ENCODE measurements at places on chromosomes 4 and X.

GRCh38 chrX:49165901-49166881 lies 3.6 kb downstream of the MAGIX start:
- peak; percentile 77 for DNase-seq

- DNase-seq, result no peak
These were observed 32.3 kb downstream of the HERC5 start for GRCh38 chr4:88489100-88489761.

DNA sequence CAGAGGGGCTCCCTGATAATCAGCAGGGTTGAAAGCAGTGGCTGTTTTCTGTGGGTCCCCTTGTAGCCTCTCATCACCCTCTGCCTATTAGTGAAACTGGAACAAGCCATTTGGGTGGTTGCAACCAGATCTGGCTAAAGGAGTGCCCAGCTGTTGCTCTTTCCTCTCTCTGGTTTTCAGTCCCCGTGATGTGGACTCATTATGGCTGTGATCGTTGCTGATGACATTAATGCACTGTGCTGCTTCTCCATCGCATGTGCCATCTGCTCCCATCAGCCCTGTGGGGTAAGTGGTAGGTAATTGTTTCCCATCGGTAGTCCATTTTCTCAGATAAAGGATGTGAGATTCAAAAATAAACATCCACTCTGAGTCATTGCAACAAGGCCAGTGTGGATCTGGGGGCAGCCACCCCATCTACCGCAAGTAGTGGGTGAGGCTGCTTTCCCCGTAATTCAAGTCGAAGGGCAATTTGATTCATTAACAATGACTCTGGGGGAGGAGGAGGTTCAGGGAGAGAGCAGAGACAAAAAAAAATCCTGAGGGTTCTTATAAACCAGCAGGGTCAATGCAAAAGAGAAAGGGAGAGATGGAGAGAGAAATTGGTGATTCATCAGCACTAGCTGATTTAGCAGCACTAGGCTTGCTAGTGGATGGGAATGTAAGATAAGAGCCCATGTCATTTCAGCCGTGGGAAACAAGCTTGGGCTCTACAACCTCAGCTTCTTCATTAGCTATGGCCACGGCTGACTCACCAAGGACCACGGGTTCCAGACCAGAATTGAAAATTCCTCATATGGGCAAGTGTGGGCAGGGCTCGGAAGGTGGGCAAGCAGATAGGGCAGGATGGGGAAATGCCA lies 357.8 kb downstream of the MID1IP1 start:
- DNase-seq, result peak; percentile 94

GRCh38 chr4:6198768-6199421 lies 1.5 kb downstream of the JAKMIP1 start:
- DNase-seq, result no peak

GRCh38 chrX:148416931-148417330 lies 83.5 kb upstream of the AFF2 start:
- DNase-seq, result peak; percentile 24
